ENCODE measurements at places on chromosomes 12 and 14. TPM values are rescaled to one million over a fixed set of nuclear protein-coding genes. Genes with fewer than 3 reads are reported as not detected.
A peak's percentile ranks its signal among the peaks of the same experiment; 100 is the strongest.

- DNase-seq = no peak
These were observed 63.8 kb downstream of the PRKCH start for GRCh38 chr14:61385002-61385685.

- DNase-seq = no peak
These were observed 254 bp downstream of the GTF2A1 start for GRCh38 chr14:81220580-81220829.

DNA sequence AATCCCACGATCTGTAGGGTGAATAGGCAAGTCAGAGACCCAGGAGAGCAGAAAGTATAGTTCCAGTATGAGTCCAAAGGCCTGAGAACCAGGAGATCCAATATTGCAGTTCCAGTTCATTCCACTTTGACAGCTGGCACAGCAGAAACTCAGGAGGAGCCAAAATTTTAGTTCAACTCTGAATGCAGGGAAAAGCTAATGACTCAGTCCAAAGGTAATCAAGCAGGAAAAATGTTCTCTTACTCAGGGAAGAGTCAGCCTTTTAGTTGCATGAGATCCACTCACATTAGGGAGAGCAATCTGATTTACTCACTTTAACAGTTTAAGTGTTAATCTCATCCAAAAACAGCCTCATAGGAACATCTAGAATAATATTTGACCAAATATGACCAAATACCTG is 130.2 kb upstream of the LRFN5 start:
- DNase-seq = no peak

DNA sequence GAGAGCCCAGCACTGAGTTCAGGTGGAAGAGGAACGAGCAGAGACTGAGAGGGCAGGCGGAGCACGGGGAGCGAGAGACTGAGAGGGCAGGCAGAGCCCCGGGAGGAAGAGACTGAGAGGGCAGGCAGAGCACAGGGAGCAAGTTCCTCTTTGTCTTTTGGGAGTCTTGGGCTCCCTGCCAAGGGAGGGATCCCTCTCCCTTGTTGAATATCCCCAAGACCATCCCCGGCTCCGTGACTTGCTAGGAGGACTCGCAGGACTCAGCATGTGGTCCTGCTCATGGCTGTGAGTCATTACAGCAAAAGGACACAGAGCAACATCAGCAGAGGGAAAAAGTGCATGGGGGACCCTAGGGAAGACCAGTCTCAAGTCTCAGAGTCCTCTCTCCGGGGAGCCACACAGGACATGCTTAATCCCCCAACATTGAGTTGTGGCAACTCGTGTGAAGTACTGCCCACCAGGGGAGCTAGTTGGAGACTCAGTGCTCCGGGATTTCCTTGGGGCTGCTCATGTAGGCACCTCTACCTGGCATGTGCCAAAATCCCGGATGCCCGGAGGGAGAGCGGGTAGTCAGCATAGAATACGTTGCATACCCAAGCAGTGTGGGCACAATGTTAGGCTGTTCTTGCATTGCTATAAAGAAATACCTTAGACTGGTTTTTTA is 81.0 kb downstream of the CCDC92 start:
- no peak for DNase-seq

- DNase-seq = peak; percentile 73
These were observed 16.0 kb upstream of the PLEKHH1 start for GRCh38 chr14:67517083-67517482.

FOXG1 gene
- 0.12 TPM for total RNA-seq
